ENCODE measurements at places on chromosomes 13 and 19. TPM values are rescaled to one million over a fixed set of nuclear protein-coding genes. Genes with fewer than 3 reads are reported as not detected.

DNA sequence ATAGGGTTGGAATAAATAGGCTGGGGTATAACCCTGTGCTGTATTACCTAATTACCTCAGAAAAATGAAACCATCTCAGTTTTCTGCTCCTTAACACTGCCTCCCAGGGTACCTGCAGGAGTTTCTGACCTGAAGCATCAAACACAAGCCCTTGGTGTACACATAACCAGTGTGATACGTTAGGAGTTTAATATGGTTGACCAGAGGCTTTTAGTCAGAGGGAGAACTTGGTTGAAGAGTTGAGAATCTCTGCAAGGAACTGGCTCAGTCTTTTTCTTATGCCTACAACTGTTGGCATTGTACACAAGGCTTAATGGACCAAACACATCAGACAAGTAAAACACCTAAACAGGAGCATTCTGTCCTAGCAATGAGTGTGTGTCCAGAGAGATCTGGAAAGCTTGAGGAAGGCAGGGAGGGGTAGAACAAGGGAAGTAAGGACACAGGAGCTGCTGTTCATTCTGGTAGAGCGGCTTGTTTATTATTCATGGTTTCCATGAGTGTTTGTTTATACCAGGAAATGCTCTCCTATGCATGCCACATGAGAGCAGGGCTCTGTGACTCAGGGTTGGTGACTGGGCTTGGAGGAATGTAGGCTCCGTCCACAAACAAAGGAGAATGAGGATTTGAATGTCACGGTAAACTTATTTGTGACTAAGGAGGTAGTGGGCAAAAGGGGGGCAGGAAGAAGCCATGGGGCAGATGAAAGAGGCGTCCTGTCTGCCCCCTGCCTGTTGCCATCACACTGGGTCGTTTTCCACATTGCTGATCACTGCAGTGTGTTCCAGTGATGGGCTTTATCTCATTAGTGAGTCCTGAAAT lies 11.9 kb upstream of the SPATA13 start:
- DNase-seq, result no peak

DNA sequence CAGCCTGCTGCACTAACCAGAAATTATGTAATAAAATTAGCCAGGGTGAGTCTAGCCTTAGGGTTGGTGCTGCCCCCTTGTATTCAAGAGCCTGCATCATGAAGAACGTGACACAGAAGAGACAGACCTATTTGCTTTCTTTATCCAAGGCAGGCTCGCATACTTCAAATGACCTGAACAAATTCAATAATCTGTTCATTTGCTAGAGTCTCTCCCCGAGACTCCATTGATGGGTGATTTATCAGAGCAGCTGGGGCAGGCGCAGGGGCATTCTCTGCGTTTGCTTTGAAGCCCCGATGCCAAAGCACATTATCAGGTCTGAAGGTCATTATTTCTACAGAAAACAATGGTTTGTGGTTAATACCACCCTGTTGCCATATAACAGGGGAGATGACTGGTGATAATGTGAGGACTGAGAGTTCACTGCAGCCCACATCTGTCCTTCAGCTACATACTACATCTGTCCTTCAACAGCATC lies 520.3 kb downstream of the DIAPH3 start:
- no peak for DNase-seq

- no peak for DNase-seq
These were observed 222.4 kb downstream of the KCTD12 start for GRCh38 chr13:76663592-76664335.

DNA sequence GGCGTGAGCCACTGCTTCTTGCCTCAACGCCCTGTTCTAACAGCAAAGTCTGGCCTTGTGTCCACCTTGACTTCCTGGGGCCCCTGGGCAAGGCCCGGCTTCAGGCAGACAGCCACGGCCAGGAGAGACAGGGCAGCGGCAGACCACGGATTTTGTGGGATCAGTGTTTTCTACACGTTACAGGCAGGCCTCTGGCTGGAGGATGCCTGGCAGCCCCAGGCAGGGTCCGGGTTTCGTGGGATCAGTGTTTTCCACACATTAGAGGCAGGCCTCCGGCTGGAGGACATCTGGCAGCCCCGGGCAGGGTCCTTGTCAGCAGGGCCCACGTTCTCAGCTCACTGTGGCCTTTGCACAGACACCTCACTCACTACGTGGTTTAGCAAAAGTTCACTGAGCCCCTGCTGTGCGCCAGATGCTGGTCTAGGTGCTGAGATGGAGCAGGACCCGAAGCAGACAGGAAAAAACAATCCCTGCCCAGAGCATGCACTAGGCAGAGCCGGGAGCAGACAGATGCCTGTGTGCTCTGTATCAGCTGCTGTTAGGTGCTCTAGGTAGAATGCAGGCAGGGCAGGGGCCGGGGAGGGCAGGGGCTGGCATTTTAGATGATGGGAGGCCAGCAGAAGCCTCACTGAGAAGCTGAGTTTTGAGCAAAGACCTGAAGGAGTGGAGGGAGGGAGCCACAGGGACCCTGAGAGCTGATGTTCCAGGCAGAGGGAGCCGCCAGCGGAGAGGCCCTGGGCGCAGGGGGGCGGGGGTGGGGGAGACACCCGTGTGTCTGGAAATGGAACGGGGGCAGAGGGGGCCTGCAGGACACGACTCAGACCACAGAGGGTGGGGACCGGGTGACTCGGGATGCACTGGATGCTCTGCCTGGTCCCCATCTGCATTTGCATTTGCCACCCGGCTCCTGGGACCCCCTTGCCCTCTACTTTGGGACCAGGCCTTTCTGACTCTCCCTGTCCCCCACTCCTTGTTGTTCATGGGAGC lies 25.0 kb upstream of the NCCRP1 start:
- DNase-seq, result no peak

The MAB21L1 gene
- total RNA-seq, result not detected

GRCh38 chr13:67421475-67421874 lies 191.3 kb upstream of the PCDH9 start:
- no peak for DNase-seq

GRCh38 chr19:21474671-21475181 lies 30.7 kb upstream of the ZNF429 start:
- DNase-seq, result peak; percentile 82

- peak; percentile 13 for DNase-seq
These were observed 99.6 kb downstream of the PAN3 start for GRCh38 chr13:28237944-28238343.

- DNase-seq, result no peak
These were observed 12.3 kb downstream of the TUBGCP3 start for GRCh38 chr13:112575675-112576074.

DNA sequence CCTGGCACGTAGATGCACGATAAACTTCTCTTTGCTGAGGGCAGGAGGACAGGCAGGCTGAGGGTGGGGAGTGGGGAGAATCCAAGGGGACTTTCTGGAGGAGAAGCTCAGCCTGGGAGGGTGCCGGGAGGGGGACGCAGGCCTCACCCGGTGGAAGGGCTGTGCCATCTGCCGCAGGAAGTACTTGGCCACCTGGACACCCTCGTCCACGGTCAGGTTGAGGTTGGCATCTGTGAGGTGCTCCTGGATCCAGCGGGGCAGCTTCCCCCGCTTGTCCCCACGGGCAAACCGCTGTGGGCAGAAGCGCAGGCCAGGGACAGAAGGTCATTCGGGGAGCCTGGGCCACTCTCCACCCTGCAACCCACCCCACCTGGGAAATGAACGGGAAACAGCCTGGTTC lies 11.5 kb downstream of the KLC3 start:
- DNase-seq, result no peak

GRCh38 chr19:16070366-16070990 lies 5.8 kb upstream of the TPM4 start:
- no peak for DNase-seq

The CDC34 gene
- 42.5 TPM for total RNA-seq

The CDX2 gene
- not detected for total RNA-seq

DNA sequence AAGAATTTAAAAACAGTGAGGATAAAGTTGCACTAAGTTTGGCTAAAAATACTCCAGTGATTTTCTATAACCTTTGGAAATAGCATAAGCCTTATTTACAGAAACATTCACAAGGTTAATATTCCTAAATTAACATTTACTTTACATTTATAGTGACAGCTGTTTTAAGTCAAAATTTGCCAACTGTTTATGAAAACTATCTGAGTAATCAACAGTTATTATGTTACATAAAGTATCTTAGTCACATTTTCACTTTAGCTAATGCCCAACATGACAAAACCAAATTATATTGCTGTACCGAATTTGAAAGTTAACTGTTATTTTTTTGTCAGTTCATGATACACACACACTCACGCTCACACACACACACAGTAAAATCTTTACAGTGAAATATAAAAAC lies 1.2 kb downstream of the TNFRSF19 start:
- DNase-seq, result no peak

The IL11 gene
- total RNA-seq, result 0.06 TPM

DNA sequence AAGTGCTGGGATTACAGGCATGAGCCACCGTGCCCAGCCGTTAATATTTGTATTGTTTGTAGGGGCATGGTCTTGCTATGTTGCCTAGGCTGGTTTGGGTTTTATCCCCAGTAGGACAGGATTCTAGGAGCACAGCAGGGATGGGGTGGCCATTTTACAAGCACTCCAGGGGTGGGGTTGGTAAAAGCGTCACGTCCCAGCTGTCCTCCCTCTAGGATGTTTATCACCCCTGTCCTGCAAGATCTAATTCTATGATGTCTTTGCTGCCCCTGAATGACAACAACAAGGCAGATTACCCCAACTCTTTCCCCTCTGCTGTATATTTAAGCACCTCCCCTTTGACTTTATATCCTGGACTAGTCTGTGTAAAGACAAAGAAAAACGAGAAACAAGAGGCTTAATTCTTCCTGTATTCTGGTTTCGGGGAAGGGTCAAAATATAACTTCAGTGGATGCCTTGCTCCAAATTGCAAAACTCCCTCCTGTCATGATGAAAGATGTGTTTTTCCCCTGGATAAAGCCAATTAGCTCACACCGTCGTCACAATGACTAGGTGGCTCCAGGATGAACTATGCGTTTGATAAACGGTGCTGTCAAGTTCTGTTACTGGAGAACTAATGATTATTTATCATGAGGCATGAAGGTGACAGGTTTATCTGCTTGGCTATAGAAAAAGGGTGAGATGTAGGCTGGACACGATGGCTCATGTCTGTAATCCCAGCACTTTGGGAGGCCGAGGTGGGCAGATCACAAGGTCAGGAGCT lies 27.8 kb upstream of the OR1M1 start:
- no peak for DNase-seq

DNA sequence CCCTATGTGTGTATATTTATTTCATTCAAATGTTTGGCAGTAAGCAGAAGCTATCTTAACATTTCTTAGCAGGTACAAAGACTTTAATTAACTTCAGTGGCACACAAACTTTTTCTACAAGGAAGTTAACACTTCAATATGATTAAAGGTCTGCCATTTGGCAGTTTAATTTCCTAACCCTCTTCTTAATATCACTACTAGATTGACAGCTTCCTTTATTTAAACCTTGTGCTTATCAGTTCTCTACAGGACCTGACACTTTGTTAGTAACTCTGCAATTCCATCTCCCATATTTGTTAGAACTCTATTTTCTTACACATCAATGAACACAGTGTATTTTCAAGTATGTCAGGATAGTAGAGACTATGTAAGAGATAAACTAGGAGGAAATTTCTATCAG lies 152.4 kb upstream of the ATXN8OS start:
- DNase-seq, result no peak

DNA sequence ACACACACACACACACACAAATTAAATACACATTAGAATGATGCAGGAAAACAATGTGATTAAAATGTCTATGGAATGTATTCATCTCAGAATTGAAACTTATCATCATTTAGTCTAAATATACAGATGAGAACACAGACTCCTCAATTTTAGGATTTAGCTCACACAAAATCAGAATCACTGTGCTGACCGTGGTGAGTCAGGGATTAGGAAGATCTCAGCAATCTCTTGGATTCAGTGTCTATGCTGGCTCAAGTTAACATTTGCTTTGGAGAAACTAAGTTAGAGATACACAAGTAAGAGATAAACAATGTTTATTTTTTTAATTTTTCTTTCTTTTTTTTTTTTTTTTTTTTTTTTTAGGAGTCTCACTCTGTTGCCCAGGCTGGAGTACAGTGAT lies 323.6 kb downstream of the KLF12 start:
- no peak for DNase-seq

The ZSCAN4 gene
- not detected for total RNA-seq

DNA sequence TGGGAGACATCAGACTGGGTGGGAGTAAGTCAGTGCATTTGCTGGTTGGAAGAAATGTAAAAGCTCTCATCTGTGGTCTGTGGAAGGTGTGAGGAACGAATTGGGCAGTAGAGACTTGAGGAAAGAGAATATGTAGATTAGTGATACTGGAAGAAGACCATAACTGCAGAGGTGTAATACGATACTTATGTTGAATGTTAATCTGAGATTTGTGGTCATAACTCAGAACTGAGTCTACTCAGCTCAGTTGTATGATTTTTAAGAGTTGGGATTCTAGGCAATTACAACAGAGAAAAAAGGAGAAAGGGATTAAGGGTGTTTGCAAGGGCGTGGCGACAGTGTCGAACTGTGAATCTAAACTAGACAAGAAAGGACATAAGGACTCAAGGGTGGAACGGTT lies 3.2 kb upstream of the IL17D start:
- DNase-seq, result no peak

DNA sequence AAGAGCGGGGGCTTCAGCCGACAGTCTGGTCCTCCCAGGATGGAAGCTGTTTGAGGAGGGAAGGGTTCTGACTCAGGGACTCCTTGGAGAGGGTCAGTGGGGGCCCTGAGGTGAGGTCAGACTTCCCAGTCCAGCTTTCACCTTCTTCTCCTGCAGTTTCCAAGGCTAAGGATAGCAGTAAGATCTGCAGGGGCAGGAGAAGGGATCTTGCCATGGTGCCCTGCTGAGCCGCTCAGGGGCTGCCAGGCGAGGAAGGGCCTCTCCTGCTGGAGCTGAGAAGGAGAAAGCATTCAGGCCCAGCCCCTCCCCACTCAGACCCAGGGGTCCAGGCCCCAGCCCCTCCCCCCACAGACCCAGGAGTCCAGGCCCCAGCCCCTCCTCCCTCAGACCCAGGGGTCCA lies 1.5 kb downstream of the KLK7 start:
- no peak for DNase-seq

GRCh38 chr13:30078059-30078458 lies 227.6 kb upstream of the UBL3 start:
- DNase-seq, result no peak

DNA sequence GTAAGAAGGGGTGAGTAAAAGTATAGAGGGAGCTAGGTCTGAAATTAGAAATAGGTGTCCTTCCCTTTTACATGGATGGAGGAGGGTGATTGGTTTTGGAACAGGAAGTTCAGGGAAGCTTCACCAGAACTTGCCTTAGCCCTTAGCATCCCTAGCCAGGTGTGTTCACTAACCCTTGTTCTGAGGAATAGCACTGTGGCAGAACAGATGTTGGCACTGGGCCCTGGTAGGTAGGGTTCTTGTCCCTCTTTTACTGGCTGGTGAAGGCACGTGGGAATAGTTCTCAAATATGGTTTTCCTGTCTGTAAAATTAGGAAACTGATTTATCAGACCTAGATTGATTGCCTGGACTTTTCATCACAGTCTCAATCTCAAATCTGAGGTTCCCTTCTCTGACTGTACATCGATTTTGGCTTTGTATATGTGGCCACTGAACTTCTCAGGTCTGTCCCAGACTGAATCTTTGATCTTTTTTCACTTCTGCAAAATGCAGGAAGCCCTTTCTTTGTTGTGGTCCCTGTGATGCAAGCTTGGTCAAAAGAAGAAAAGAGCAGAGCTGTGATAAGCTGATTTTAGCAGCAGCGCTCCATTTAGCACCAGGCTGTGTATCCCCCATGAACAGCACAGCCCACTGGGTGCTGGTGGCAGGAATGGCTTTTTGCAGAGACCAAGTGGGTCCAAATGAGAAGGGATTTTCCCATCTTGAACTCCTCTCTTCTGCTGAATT lies 86.2 kb upstream of the HTR2A start:
- no peak for DNase-seq

The CCDC8 gene
- total RNA-seq, result 2.8 TPM

Measured in neural progenitor cell (in vitro differentiated cells).